Stimulated activated CD8-positive, alpha-beta memory T cell treated with anti-CD3 and anti-CD28 coated beads, Interleukin-7, amount 100 ng/mL, for 24 hours (primary cell): ENCODE measurements at places on chromosomes 1 and 21.

DNA sequence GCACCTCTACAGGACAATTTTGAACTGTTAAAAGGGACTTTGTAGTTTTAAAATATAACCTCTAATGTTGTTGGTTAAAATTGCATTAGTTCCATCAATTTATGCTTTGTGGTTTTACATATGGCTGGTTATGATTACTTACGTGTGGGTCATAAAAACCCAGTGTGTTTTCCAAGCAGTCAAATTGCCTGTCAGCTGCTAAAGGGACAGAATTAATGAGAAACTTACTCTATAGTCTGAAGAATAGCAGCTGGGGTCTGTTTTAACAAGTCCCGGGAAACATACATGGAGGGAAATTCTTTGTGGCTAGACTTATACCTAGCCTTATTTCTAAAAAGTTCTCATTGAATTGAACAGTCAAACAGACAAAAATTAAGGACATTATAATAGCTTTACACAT is 820.9 kb upstream of the ADGRL4 start:
- no peak for DNase-seq

- DNase-seq, result no peak
Observed at GRCh38 chr1:97942161-97943123, 21.6 kb upstream of the DPYD start.

DNA sequence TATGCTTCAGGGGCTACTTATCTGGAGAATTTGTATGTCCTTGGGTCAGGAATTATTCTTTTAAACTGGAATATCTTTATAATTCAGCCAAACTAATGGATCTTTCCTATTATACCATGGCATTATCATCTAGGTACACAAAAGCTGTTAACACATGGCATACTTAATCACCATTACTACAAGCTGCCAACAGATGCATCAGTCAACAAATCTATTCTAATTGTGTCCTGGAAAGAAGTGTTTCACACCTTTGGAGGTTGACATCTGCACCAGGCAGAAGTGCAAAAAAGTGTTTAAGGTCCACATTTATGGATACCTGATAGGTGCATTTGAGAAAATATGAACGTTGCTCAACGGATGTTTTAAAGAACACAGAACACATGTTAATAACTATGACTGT is 470.2 kb upstream of the ADGRL2 start:
- no peak for DNase-seq

GRCh38 chr1:24725209-24725651 is 20.0 kb upstream of the CLIC4 start:
- no peak for DNase-seq

DNA sequence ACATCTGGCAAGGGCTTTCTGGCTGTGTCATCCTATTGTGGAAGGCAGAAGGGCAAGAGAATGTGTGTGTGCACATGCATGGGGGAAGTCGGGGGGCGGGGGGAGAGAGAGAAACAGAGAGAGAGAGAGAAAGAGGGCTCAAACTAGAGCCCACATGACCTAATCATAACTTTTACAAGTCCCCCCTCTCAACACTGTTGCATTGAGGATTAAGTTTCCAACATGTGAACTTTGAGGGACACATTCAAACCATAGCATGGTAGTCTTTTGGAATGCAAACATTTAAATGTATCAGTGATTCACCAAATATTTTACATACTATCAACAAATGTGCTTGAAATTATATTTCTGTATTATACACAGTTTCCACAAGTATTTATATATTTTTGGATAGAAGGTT is 655.4 kb upstream of the B3GALT2 start:
- DNase-seq, result no peak

- DNase-seq, result no peak
Observed at GRCh38 chr1:42784946-42785693, at the start of gene TMEM269. TSS of gene TMEM269 (plus strand) at chr1:42784991. CDS start at chr1:42789894, 4,903 bp downstream.

GRCh38 chr21:25361097-25361496 is 246.2 kb downstream of the MRPL39 start:
- DNase-seq, result no peak

DNA sequence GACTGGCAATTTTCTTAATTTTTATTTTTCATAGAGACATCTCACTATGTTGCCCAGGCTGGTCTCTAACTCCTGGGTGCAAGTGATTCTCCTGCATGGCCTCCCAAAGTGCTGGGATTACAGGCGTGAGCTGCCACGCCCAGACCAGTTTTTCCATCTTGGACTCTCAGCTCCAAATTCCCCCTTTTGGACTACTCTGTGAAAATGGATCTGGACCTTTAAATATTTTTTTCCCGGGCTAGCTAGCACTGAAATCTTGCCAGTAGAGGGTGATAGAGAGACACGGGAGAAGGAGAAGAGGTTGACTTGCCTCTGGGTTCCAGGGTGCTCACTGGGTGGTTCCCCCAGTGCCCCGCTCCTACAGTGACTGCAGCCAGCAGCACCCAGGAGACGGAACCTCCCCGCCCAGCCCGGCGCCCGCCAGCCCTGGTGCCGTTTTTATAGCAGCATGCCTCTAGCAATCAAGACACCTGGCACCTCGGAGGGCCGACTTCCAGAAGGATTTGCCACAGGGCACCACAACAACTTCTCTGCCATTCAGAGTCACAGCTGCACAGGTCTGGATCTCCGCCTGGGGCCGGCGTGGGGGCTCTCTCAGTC is 34.7 kb upstream of the SCCPDH start:
- DNase-seq, result no peak

DNA sequence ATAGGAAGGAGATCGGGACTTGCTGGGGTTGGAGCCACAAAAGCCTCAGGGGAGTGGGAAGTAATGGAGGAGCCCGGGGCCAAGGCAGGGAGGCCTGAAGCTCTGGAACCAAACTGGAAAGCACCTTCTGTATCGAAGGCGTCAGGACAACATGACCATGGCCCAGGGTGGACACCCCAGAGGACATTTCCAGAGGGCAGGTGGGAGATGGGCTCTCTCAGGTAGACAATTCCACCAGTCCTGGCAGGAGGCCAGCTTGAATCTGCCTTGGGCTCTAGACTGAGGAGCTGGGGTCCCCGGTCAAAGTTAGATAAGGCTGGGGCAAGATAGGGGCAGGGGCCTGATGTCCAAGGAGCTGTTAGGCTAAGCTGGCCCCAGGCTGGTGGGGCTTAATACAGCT is 104.9 kb upstream of the EDN2 start:
- DNase-seq, result no peak

GRCh38 chr1:9097947-9098705 is 28.7 kb upstream of the SLC2A5 start:
- DNase-seq, result no peak

- no peak for DNase-seq
Observed at GRCh38 chr1:213606252-213606820, 381.4 kb upstream of the PROX1 start.

GRCh38 chr1:119783354-119784185 is 14.9 kb upstream of the HMGCS2 start:
- DNase-seq, result no peak
